Coronary artery (tissue), 2 donors: ENCODE measurements at places on chromosomes 7 and 10.

DNA sequence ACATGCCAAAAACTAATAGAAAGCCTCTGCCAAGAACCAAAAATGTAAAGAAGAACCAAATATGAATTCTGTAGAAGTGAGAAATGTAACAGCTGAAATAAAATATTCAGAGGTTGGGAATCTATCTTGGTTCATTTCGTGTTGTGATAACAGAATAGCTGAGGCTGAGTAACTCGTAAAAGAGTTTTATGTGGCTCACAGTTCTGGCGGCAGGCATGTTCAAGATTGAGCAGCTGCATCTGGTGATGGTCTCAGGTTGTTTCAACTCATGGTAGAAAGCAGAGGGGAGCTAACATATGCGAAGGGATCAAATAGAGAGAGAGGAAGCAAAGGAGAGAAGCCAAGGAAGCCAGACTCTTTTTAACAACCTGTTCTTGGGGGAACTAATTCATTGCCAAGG, 717.2 kb downstream of the TNS3 start:
- no peak for DNase-seq

DNA sequence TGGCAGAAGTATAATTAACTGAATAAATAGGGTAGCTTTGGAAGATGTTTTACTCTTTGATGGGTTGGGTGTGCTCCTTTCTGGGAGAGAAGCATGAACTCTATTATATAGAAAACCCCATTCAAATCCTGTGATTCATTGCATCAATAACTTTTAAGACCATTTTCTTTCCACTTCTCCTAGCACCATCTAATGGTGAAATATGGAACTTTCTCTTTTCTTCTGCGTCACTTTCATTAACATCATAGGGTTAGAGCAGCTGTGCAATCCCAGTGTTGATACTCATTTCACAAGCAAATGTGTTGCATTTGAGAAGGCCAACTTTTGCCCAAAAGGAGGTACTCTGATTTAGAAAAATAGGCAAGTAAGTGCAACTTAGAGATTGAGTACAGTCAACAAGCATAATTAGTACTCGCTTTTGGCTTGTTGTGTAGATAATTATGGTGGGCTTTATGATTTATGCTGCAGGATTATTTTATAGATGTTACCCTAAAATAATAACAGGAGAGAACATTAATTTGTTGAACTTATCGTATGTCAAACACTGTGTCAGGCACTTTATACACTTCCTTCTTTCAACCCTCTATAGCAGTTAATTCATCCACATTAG, 92.9 kb downstream of the CPED1 start:
- DNase-seq: no peak

- DNase-seq: no peak
Measured at GRCh38 chr7:116515584-116515983, 9.3 kb upstream of the CAV1 start.

GRCh38 chr10:74624501-74624900, 201.9 kb upstream of the KAT6B start:
- DNase-seq: no peak

- no peak for DNase-seq
Measured at GRCh38 chr10:112886463-112886862, 63.6 kb upstream of the TCF7L2 start.

DNA sequence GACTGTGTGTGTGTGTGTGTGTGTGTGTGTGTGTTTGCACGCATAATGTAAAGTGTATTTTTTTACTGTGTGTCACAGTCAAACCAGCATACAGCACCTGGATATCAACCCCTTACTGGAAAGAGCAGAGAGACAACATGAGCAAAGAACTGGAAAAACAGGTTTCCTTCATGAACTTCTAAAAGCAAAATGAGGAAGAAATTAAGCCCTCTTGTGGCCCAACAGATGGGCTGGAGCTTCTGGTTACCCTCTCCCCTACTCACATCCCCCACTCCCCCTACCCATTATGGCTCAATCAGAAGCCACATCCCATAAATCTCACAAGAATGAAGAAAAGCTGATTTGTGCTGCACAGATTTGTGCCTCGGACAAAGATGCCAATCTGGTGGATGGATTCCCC, 36.2 kb downstream of the PDE1C start:
- no peak for DNase-seq

DNA sequence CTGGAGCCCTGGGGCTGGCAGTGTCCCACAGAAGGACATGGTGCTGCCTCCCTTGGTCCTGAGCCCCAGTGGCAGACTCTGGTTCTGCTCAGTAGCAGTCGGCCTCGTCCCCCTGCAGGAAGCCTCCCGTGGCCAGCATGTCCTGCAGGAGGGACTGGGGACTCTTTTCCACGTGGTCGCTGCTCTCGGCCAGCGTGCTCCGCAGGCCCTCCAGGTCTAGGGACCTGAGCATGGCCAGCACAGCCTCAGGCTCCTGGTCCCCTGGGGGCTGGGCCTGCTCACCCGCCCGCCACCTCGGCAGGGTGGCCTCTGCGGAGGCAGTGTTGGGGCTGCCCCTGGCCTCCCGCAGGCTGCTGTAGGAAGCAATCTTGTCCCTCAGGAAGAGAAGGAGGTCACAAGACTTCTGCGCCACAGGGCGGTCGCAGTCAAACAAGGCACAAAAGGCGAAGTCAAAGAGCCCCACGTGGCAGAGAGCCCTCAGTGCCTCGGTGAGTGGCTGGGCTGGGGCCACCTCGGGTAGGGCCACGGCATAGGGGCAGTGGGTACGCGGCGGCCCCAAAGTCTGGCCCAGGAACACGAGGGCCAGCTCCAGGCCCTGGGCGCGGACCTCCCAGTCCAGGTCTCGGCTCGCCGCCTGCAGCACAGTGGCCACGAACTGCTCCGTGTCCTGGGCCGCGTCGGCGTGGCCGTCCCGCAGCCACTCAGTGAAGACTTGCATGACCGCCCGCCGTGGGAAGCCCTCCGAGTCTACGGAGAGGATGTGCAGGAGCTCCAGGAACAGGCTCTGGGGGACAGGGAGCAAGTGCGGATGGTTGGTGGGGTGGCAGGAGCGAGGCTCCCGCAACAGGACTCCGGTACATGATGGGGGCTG, 17.1 kb downstream of the BRAT1 start:
- DNase-seq: no peak

GRCh38 chr10:49072166-49072885, 43.0 kb downstream of the VSTM4 start:
- no peak for DNase-seq

GRCh38 chr10:3324612-3325038, 152.0 kb upstream of the PITRM1 start:
- DNase-seq: no peak

- DNase-seq: no peak
Measured at GRCh38 chr7:107563081-107563774, 492 bp downstream of the COG5 start.

DNA sequence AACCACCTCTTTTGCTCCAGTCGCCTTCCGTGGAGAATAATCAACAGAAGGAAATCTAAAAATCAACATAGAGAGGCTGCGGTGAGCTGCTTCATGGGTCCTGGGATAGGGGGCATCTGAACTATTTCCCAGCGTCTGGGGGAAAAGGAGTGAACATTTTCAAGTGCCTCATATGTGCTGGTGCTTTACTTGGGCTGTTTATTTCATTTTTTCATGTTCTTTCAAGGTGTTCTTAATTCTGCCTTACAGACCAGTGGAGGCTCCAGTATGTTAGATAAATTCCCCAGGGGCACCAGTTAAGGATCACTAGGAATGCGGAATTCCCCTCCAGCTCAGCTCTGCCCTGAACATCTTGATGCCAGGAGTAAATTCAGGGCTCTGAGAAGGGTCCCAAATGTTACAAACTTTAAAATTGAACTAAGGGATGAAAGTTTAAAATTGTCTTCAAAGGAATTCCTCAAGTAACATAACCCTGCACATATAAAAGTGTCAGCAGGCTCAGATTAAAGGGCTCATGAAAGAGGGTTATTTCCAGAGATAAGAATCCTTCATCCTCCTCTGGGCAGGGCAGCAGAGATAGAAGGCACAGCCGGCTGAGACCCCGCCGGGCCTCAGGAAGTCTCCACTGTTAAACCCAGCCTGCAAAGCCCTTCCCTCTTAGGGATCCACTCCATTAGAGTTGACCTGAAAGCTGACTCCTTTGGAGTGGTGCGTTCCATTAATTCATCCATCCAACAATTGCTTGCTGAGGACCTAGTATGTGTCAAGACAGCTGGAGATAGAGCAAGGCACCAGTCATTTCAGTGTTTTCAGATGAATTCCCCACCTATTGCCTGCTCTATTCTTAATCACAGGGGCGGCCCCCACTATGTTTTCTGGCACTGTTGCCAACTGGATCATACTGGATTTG, 345.8 kb downstream of the KCNMA1 start:
- no peak for DNase-seq

- no peak for DNase-seq
Measured at GRCh38 chr10:127040756-127041155, 135.5 kb downstream of the DOCK1 start.

DNA sequence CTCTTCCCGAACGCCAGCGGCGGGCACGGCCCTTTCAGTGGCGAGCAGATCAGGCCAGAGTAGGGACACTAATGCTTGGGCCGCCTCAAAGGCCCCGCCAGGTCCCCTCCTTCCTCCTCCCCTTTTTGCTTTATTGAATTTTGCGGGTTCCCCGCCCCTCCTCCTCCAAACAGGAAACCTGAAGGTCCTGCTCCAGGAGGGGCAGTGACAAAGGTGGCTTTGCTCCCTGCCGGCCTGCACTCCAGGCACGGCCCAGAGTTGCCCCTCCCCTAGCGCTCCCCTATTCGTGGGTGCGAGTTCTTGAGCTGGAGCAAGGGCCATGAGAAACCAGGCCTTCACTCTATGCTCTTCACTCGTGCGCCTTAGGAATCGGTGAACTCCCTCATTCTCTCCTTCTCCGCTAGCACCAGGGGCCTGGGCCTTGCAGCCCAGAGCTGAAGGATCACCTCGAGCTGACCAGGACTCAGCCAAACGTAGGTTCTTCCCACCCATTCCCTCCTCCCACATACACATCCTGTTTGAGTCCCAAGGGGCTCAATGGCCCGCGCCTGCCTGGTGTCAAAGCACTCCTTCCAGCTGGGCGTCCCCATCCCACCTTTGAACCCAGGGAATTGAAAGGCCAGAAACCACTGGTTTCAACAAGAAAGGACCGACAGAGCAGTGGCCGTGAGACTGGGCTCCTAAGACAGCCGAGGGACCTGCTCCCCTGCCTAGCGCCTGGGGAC, 619 bp upstream of the HOXA6 start:
- peak; percentile 68 for DNase-seq

- DNase-seq: no peak
Measured at GRCh38 chr10:66521506-66521905, 404.3 kb upstream of the LRRTM3 start.

- DNase-seq: no peak
Measured at GRCh38 chr7:99928994-99929729, at the start of gene GJC3. Gene GJC3, minus strand, starts transcription at chr7:99929620. Its CDS starts 0 bp downstream, at chr7:99929620.

DNA sequence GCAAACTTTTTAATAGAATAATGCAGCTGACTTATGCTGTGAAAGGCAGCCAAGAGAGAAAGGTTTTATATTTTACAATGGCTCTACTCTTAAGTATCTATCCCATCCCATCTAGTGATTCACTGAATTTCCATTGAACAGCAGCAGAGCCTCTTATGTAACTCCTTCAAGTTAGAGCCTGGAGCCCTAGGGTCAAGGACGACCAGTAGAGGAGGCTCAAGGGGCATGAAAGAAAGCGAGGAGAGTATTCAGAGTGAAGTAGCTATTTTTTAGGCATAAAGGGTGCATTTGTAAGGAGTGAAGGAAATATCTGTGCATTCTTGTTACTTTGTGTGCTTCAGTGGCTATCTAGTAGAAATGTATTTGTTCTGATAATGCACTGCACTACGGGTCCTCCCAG, 180.2 kb upstream of the TPK1 start:
- DNase-seq: no peak

GRCh38 chr7:88280801-88281200, 25.9 kb downstream of the STEAP4 start:
- DNase-seq: no peak

GRCh38 chr7:15525652-15526263, 36.1 kb downstream of the AGMO start:
- DNase-seq: no peak

DNA sequence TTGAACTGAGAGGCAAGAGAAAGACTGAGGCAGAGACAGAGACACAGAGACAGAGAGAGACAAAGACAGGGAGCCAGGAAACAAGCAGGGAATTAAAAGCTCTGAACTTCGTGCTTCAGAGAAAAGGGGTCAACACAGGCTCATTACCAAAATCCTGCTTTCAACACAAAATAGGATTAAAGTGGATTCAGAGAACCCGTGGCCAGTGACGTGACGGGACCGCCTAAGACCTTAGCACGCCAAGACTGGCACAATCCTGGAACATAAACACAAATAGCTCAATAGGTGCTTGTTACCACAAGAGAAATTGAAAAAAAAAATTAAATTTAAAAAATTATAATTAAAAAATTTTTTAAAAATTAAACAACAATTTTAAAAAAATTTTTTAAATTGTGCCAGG, 21.5 kb downstream of the ASB13 start:
- no peak for DNase-seq

DNA sequence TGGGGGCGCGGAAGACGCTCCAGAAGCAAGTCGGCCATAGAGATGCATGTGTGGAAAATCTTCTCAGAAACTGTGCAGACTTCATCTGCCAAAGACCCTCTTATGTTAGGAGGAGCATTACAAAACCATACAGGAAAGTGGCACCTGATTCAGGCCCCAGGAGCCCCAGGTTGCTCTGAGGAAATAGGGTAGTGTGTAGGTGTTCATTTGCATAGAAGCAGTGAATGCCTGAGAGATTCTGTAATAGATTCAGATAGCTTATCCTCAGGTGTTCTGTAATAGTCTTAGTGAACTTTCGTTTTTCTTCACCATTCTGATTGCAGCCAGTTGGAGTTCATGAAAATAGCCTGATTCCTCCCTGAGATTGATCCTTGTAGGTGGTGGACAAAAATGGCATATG, 106.4 kb upstream of the GJD4 start:
- no peak for DNase-seq

- DNase-seq: no peak
Measured at GRCh38 chr7:119925581-119926289, 347.2 kb upstream of the KCND2 start.

DNA sequence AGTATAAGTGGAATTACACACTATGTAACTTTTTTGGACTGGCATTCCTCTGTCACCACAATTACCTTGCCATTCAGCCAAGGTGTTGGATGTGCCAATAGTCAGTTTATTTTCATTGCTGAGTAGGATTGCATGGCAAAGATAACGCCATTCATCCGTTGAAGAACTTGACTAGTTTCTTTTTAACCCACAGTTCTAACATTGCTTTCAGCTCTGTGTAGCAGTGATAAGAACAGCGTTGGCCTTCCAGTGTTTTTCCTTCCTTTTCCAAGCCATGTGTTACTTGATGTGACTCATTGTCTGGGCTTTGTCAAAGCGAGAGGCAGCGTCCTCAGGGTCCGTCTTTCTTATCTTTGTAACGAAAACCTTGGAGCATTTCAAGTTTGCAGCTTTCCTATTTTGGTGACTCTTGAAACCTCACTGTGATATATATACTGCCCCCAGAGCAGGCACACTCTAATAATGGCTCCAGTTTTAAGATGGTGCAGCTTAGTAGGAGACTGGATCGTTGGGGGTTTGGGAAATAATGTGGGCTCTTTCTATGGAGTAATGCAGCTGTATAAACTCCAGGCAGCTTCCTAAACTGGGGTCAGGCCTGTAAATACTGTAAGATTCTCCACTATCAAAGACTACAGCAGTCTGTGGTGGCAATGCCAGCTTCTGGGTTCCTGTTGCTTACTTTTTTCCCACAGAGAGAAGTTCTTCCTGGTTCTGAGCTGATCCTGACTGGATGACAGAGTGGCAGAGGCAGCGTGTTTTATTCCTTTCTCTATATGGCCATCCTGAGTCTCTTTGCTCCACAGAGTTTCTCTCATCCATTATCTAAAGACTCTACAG, 41.7 kb downstream of the AKR1E2 start:
- no peak for DNase-seq

- DNase-seq: no peak
Measured at GRCh38 chr7:69596723-69597277, 1.5 kb upstream of the AUTS2 start.
